ENCODE measurements at places on chromosomes 6 and 20. TPM values are rescaled to one million over a fixed set of nuclear protein-coding genes. Genes with fewer than 3 reads are reported as not detected.

GRCh38 chr20:8573686-8574085 is 441.6 kb downstream of the PLCB1 start:
- DNase-seq: no peak
- H3K4me3 ChIP-seq: no peak overlapping the region
- no peaks in the 10 kb centered on the region for H3K36me3 ChIP-seq

DNA sequence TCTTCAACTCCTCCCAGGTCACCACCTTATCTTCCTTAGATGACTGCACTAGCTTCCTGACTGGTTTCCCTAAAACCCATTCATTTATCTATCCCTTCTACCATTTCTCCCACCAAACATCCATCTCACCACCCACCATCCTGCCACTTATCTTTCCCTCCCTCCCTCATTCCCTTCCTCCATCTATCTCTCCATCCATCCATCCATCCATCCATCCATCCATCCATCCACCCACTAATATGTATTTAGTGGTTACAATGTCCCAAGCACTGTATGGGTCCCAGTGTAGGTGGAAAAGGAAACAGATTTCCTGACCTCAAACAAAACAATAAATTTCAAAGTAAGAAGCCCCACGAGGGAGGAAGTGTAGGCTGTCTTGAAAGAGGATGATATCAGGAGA is 59.3 kb upstream of the APCDD1L start:
- no peaks in the 10 kb centered on the region for H3K36me3 ChIP-seq
- no peak for DNase-seq
- no peaks in the 10 kb centered on the region for H3K27me3 ChIP-seq
- no peaks in the 10 kb centered on the region for H3K4me1 ChIP-seq
- H3K27ac ChIP-seq: no peak overlapping the region

DNA sequence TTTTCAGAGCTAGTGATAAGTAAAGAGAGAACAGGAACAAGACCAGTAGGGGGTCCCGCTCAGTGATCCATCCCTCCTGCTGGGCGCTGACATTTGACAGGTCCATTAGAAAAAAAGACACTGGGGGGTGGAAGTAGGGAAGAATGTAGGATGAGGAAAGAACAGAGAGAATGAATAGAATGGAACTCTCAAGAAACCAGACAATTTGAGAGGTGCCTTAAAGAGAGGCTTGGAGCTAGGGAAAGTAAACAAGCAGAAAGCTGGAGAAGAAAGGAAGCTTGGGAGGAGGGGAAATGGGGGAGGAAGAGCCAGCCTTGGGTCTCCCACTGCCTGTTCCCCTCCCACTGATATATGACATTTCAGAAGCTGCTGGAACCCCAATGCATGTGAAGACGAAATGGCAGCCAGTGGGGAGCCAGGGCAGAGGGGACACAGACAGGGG is 8.4 kb downstream of the GABBR1 start:
- DNase-seq: no peak
- no peaks in the 10 kb centered on the region for H3K36me3 ChIP-seq
- peaks cover 23% of the 10 kb centered on the region for H3K27me3 ChIP-seq

DNA sequence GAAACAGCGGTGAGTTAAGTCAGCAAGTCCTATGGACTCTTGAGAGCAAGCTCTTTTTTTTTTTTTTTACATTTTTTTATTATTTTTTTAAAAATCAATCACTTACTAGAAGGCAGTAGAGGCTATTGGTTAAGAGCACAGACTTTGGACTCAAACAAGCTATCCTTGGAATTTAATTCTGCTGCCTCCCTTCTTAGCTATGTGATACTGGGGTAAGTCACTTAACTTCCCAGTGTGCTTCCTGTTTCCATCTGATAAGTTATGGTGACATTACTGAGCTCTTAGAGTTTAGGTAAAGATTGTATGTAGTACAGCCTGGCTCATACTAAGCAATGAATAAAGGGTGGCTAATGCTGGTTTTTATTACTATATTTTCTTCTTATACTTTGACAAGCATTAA is 770.5 kb upstream of the FLRT3 start:
- H3K27me3 ChIP-seq: no peaks in the 10 kb centered on the region
- no peak overlapping the region for H3K27ac ChIP-seq
- no peak overlapping the region for H3K4me3 ChIP-seq

- no peaks in the 10 kb centered on the region for H3K36me3 ChIP-seq
- H3K27ac ChIP-seq: no peak overlapping the region
- peaks cover 57% of the 10 kb centered on the region for H3K27me3 ChIP-seq
- no peak for DNase-seq
- no peak overlapping the region for H3K4me3 ChIP-seq
Observed at GRCh38 chr6:44268095-44268628, 2.1 kb upstream of the TMEM151B start.

GRCh38 chr6:139448051-139448649 is 73.7 kb upstream of the CITED2 start:
- H3K4me1 ChIP-seq: no peaks in the 10 kb centered on the region
- DNase-seq: no peak
- H3K36me3 ChIP-seq: no peaks in the 10 kb centered on the region
- H3K4me3 ChIP-seq: no peak overlapping the region

- no peak for DNase-seq
- no peaks in the 10 kb centered on the region for H3K36me3 ChIP-seq
- no peaks in the 10 kb centered on the region for H3K27me3 ChIP-seq
- H3K4me3 ChIP-seq: no peak overlapping the region
- H3K4me1 ChIP-seq: no peaks in the 10 kb centered on the region
- no peak overlapping the region for H3K27ac ChIP-seq
Observed at GRCh38 chr20:14566505-14566904, 229.1 kb upstream of the FLRT3 start.

- H3K4me1 ChIP-seq: peaks cover 82% of the 10 kb centered on the region
- peaks cover 18% of the 10 kb centered on the region for H3K36me3 ChIP-seq
- H3K27me3 ChIP-seq: no peaks in the 10 kb centered on the region
- H3K27ac ChIP-seq: peak within 1 kb of the TSS; percentile 93
Observed at GRCh38 chr6:32192608-32193039, at the start of gene GPSM3. Gene GPSM3 (minus strand): TSS chr6:32192643. CDS start chr6:32192513, 130 bp downstream.

- DNase-seq: no peak
- no peaks in the 10 kb centered on the region for H3K27me3 ChIP-seq
- H3K4me3 ChIP-seq: no peak overlapping the region
- no peak overlapping the region for H3K27ac ChIP-seq
Observed at GRCh38 chr6:148074291-148074690, 268.3 kb upstream of the SASH1 start.

GRCh38 chr20:58256307-58256706 is 27.9 kb upstream of the ANKRD60 start:
- no peak for DNase-seq
- H3K27ac ChIP-seq: no peak overlapping the region
- no peaks in the 10 kb centered on the region for H3K27me3 ChIP-seq
- no peak overlapping the region for H3K4me3 ChIP-seq

DNA sequence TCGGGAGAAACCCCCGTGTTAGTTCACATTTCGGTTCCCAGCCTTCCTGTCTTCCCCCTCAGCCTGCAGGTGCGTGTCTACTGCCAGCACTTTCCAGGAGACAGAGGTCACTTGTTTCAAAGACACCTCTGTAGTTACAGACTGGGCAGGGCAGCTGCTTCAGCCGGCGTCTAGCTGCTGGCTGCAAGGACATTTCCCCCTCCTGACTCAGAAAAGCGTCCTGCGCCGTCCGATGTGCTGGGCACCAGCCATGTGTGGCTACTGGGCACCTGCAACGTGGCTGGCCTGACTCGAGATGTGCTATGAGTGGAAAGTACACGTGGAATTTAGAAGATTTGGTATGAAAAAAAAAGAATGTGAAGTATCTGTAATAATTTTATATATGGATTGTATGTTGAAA is 37.6 kb downstream of the RRBP1 start:
- H3K27ac ChIP-seq: no peak overlapping the region
- DNase-seq: no peak
- H3K27me3 ChIP-seq: no peaks in the 10 kb centered on the region
- peaks cover 7% of the 10 kb centered on the region for H3K4me1 ChIP-seq

DNA sequence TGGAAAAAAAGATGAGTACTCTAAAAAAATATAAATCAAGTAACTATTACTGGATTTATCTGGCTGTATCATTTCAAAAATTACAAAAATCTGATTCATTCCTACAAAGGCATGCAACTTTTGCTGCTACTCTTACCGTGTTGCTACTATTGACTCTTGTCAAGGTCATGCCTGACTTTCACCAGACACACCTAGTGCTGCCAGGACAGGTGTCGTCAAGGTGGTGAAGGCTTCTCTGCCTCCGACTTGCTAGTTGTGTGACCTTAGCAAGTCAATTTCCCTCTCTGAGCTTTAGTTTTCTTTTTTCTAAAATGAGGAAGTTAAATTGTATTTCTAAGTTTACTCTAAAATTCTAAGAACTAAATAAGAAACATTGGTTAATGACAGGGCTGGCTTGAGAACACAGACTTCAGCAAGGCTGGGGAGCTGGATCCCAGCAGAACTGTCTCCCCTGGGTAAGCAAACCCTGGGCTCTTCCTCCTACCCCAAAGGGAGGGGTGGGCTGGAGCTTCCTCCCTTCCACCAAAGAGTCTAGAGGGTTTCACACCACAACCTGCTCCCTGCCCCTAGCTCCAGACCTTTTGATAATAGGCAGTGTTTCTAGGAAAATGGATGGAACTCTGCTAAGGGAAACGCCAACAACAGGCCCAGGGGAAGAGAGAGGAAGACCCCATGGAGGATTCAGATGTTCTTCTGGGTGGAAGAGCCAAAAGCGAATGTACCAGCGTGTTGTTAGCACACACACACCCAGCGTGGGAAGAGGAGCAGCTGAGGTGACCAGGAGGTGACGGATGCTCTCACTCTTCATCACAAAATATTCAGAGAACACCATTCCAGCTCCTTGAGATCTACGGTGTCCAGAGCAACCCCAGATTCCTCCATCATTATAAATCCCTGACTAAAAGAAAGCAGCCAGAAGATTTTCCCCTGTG is 47.9 kb upstream of the CITED2 start:
- no peaks in the 10 kb centered on the region for H3K36me3 ChIP-seq
- no peak overlapping the region for H3K4me3 ChIP-seq
- H3K27ac ChIP-seq: no peak overlapping the region
- H3K27me3 ChIP-seq: no peaks in the 10 kb centered on the region
- no peaks in the 10 kb centered on the region for H3K4me1 ChIP-seq
- DNase-seq: no peak

- H3K27me3 ChIP-seq: no peaks in the 10 kb centered on the region
- no peaks in the 10 kb centered on the region for H3K36me3 ChIP-seq
- no peak overlapping the region for H3K27ac ChIP-seq
- H3K4me1 ChIP-seq: no peaks in the 10 kb centered on the region
- no peak overlapping the region for H3K4me3 ChIP-seq
Observed at GRCh38 chr6:128508588-128509296, 11.7 kb downstream of the PTPRK start.

GRCh38 chr20:64254571-64255360 is 782 bp upstream of the PCMTD2 start:
- H3K4me1 ChIP-seq: peaks cover 17% of the 10 kb centered on the region
- H3K4me3 ChIP-seq: peak overlapping the region; percentile 47
- H3K27me3 ChIP-seq: peaks cover 2% of the 10 kb centered on the region

DNA sequence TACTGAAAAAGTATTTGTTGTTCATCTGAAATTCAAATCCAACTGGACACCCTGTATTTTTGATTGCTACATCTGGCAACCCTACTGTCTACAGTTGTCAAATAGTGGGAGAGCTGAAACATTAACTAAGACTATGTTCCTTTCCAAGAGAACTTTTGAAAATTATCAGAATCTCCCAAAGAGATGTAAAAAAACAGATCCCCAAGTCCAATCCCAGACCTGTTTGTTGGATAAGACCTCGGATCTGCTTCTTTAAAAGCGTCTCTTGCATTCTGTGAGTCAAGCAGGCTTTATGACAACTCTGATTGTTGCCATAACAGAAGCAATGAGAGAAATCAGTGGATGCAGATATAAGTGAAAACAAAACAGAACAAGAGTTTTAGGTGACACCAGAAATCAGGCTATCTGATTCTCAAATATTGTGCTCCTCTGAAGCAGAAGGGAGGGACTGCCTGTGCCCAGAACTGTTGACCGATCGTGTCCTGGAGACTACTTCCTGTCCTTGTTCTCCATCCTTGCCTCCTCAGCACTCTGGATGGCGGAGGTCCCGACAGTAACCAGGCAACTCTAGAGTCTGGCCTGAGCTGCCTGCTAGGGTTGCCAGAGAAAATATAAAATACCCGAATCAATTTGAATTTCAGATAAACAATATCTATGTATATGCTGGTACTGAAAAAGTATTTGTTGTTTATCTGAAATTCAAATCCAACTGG is 853.8 kb downstream of the MAFB start:
- H3K27ac ChIP-seq: no peak overlapping the region
- no peaks in the 10 kb centered on the region for H3K27me3 ChIP-seq
- no peak overlapping the region for H3K4me3 ChIP-seq
- DNase-seq: no peak

DNA sequence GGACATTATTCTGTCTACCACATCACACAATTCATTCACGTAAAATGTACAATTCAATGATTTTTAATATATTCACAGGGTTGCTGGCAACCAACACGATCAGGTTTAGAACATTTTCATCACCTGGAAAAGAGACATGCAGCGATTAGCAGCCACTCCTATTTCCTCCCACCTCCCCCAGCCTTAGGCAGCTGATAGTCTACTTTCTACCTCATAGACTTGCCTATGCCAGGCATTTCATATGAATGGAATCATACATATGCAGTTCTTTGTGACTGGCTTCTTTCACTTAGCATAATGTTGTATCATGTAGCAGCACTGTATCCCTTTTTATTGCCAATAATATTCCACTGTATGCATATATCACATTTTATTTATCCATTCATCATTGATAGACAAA is 31.5 kb upstream of the CTNNBL1 start:
- H3K27ac ChIP-seq: no peak overlapping the region
- no peaks in the 10 kb centered on the region for H3K4me1 ChIP-seq
- H3K4me3 ChIP-seq: no peak overlapping the region
- DNase-seq: no peak
- H3K27me3 ChIP-seq: peaks cover 5% of the 10 kb centered on the region

- peaks cover 3% of the 10 kb centered on the region for H3K4me1 ChIP-seq
- H3K27ac ChIP-seq: no peak overlapping the region
- DNase-seq: no peak
- H3K27me3 ChIP-seq: no peaks in the 10 kb centered on the region
Observed at GRCh38 chr6:156976216-156977127, 199.3 kb downstream of the ARID1B start.

Gene SAMD3
- total RNA-seq: 23.9 TPM

Gene PGBD1
- total RNA-seq: 3.2 TPM

Gene SLC17A2
- total RNA-seq: 0.05 TPM

Gene KCNK5
- total RNA-seq: 3.9 TPM

Gene CDSN
- total RNA-seq: 0.05 TPM

Gene RSPO3
- total RNA-seq: 1.3 TPM

Gene SIGLEC1
- 0.90 TPM for total RNA-seq

Gene TNF
- total RNA-seq: 3.5 TPM

Gene ADGRF4
- total RNA-seq: 0.19 TPM

Gene ZSCAN26
- total RNA-seq: 15.0 TPM

Gene PRDM13
- total RNA-seq: not detected

Gene CENPW
- total RNA-seq: 37.6 TPM
